ENCODE measurements at places on chromosomes 13 and 19.

DNA sequence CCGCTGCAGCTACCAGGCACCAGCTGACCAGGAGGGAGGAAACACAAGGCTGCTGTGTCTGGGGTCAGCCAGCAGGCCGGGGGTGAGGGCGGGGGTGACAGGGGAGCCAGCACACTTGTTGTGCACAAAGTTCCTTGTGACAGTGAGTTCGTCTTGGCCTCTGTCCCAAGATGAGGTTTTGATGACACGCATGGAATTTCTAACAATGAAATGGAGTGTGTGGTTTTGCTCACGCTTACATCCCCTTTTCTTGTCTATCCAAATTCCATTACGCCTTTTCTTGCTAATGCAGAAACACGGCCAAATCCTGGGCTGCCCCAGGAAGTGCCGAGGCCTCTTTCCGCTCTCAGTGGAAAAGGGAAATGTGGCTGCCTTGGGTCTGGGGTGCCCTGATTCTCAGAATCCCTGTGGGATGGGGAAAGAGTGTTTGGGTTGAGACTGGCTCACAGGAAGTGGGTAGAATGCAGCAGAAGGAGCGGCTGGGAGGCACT lies 73.8 kb downstream of the GADD45B start:
- no peak for DNase-seq

DNA sequence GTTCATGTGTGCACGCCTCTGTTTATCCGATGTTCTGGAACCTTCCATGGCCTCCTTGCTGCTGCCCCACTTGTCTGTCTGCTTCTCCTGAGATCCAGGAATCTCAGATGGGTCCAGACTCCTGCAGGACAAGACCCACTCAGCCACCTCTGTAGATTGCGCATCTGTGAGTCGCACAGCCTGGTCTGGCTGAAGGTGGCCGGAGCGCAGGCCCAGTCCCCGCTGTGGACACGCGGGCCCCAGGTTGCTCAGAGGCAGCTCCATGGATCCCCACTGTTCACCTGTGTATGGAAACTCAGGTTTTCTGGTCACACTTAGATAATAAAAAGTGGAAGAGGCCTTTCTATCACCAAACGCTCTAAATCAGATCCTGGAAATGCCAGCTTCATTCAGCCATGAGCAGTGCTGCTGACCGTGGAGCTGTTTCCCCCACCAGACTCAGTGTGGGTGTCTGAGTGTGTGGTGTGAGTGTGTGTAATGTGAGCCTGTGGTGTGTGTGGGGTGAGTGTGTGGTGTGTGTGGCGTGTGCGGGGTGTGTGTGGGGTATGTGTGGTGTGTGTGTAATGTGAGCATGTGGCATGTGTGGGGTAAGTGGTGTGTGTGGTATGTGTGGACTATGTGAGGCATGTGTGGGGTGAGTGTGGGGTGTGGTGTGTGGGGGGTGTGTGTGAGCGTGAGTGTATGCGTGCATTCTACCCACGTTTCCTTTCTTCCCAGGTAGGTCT lies 59.5 kb downstream of the MCF2L start:
- no peak for DNase-seq

- DNase-seq = no peak
Measured at GRCh38 chr19:46179076-46179759, 31.2 kb downstream of the IGFL2 start.

GRCh38 chr19:55258476-55258827 lies 365 bp downstream of the PPP6R1 start:
- DNase-seq = no peak

- DNase-seq = no peak
Measured at GRCh38 chr13:97191142-97191541, 31.0 kb upstream of the MBNL2 start.

GRCh38 chr13:69458013-69458412 lies 649.6 kb upstream of the ATXN8OS start:
- DNase-seq = no peak

GRCh38 chr13:100088273-100088643 lies 635 bp upstream of the PCCA start:
- no peak for DNase-seq

DNA sequence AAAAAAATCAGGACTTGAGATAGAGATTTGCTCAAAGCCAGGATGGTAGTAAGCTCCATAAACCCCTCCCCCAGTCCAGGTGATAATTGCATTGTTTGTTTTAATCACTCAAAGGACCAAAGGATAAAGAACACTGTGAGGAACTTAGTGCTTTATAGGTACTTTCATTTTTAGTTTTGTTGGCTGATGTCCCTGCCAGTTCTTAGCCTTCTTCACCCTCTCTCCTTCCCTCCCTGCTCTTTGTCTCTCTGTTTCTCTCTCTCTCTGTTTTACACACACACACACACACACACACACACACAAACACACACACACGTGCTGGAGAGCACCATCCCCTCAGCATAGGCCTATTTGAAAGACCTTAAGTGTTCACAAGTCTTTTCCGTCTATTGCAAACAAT lies 5.2 kb downstream of the FRY start:
- DNase-seq = no peak

DNA sequence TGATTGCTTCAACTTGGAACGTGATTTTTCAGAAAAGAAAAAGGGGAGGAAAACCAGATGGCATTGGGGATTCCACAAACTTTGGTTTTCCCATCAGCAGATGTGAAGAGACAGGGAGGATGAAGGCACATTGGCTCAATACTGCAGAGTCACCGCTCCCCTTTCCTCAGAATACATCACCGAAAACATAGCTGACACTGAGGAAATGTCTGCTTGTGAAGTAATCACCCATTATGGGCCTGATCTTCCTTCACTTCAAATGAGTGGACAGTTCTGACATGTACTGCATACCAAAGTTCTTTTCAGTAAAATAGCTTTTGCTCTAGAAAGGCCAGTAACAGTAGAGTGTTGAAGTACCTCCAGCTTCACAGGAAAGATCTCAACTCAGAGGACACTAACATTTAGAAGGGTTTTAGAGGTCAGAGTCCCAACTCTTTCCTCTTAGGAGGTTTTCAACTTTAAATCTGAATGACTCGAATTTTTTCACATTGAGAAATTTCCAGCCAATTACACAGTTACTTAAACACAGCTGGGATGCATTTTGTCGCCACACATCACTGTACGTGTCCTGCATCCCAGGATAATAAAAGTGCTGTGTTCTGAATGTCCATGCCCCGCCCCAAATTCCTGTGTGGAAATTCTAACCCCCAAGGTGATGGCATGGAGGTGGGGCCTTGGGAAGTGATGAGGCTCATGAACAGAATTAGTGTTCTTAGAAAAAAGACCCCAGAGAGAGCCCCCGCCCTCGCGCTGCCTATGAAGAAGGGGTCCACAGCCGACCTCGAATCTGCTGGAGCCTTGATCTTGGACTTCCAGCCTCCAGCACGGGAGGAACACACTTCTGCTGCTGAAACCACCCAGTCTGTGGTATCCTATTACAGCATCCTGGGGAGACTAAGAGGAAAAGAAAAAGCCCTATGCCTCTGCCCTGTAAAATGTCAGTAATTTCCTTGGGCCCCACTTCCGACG lies 77.7 kb downstream of the COL4A1 start:
- DNase-seq = no peak

- DNase-seq = no peak
Measured at GRCh38 chr13:43991773-43992201, 112.1 kb downstream of the LACC1 start.

DNA sequence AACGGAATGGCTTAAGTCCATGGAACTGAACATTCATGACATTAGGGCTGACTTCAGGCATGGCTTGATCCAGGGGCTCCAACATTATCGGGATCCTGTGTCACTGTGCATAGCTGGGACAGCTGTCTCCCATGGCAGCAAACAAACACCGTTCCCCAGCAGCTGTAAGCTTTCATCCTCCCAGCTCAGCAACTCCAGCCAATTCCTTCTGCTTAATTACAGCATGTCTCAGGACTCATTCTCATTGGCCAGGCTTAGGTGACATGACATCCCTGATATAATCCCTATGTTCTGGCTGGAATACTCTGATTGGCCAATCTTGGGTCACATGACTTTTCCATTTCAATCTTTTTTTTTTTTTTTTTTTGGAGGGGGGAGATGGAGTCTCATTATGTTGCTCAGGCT lies 10.9 kb upstream of the TLE5 start:
- no peak for DNase-seq

DNA sequence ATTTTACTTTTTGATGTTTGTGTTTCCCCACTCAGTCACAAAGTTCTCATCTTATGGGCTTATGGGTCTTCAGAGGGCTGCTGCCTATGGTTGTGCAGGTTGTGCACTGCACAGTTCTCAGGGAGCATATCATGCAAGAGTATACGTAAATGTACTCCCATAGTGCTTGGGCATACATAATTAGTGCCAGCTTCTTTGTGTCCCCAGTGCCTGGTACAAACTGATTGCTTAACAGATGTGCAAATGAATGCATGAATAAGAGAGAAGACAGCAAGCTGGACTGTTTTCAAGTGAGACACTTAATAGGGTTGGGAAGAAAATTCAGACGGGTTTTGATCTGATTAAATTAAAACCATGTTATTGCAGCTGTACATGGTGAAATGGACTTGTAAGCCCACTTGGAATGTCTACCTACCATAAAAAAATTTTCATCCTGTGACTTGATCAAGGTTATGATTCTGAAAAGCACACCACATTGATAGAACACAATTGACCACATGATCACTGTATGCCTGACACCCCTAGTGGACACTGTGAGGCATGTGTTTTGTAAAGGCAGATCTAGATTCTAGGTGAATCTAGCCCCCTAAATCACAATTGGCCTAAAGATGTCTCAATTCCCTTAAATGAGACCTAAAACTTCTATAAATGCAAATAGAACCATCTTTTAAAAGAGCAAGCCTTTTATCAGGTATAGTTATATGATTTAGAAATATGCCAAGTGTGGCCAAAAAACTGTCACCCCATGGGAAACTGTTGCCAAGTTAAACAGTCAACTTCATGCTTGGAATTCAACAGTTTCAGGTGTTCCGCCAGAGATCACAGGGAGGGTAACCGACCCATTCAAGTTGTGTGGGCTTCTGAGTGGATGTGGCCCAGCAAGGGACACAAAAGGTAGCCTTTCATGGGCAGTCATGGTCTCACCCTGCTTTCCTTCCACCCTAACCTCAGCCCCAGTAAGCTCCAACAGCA lies 27.9 kb downstream of the FAM124A start:
- DNase-seq = no peak

DNA sequence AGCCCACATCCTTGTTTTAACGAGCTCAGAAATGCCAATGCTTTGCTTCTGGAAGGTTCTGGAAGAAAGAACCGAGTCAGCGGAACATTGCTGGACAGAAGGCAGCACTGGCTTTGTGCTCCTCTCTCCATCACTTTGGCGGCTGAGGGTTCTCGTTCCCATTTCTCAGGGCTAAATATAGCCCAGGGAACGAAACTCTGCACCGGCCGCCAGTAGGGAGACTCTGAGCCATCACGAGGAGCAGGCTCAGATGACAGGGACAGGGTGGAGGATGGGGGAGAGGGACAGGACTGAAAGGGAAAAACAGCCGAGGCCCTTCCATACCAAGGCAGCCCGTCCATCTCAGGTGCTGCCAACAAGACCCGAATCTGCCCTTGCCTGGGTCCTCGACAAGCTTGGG lies 166.4 kb downstream of the CACNA1A start:
- DNase-seq = no peak

GRCh38 chr13:66992183-66992582 lies 238.0 kb downstream of the PCDH9 start:
- no peak for DNase-seq

- no peak for DNase-seq
Measured at GRCh38 chr19:2361246-2362045, 1.4 kb downstream of the TMPRSS9 start.

DNA sequence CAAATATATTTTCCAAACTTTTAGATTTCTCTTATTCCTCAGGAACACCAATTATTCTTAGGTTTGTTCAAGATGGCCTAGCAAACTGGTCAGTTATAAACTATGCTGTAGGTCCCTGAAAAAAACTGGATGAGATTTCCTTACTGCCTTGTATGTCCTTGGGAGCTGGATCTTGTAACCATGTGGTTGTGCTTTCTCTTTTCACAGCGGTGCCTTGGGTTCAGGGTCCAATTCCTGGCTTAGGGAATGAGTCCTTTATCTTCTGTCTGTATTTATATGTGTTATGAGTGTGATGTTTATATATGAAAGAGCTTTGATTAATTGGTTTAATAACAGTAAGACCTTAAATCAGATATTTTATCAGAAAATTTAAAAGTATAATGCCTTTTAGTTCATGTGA lies 23.5 kb upstream of the GRTP1 start:
- no peak for DNase-seq

DNA sequence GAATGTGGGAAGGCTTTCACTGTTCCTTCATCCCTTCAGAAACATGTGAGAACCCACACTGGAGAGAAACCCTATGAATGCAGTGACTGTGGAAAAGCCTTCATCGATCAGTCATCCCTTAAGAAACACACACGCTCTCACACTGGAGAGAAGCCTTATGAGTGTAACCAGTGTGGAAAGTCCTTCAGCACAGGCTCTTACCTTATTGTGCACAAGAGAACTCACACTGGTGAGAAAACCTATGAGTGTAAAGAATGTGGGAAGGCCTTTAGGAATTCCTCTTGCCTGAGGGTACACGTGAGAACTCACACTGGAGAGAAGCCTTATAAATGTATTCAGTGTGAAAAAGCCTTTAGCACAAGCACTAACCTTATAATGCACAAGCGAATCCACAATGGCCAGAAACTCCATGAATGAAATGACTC lies 18.6 kb downstream of the ZNF177 start:
- DNase-seq = no peak

DNA sequence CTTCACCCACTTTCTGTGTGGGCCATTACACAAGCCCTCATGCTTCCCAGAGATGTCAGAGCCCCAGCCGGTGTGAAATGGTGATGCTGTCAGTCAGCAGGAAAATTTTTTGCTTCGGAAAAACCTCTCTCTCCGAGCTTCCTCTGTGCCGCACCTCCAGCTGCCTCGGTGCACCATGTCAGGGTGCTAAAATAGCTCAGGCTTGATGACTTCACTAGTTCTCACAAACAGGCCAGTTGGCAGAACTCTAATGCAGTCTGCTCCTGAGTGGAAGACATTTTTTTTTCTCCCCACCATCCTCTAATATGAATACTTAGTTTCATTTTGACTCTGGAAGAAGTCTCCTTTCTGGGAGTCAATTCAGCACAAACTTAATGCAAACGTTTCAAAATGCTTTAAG lies 71.3 kb downstream of the KLF12 start:
- peak; percentile 1 for DNase-seq

- no peak for DNase-seq
Measured at GRCh38 chr19:16915135-16915534, 26.3 kb downstream of the F2RL3 start.

DNA sequence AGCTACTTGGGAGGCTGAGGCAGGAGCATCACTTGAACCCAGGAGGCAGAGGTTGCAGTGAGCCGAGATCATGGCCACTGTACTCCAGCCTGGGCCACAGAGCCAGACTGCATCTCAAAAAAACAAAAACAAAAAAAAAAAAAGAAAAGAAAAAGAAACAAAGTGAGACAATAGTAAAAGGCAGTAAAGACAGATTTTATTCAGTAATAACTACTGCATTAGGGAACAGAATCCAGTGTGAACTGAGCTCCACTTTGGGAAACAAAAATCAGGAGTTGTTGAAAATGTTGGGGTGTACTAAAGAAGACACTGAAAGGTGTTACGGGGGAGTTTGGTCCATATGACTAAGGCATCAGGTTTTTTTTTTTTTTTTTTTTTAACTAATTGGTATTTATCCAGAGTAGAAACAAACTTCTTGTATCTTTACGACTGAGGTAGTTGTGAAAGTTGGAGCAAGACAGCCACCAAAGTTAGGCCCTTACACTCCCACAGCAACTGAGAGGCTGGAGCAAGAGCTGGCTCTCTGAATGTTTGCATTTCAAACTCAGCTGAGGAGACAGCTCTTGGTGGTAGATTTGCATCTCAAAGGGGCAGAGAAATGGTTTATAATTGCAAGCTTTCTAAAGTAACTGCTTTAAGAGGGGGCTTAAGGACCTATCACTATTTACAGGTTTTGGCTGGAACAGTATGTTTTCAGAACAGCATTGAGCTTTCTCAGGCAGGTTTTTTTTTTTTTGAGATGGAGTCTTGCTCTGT lies 24.2 kb downstream of the ZNF607 start:
- no peak for DNase-seq

Data from central memory CD4-positive, alpha-beta T cell (primary cell).